MCF 10A (cell line): ENCODE measurements at places on chromosomes 12 and 14. TPM values are rescaled to one million over a fixed set of nuclear protein-coding genes. Genes with fewer than 3 reads are reported as not detected.

Gene CCDC88C
- total RNA-seq, result 11.4 and 19.7 TPM in 2 replicates

Gene ATXN3
- total RNA-seq, result 24.9 and 31.6 TPM in 2 replicates

Gene MORN3
- 0.35 and 0.52 TPM in 2 replicates for total RNA-seq

Gene LAG3
- total RNA-seq, result 0.58 and 1.0 TPM in 2 replicates

Gene GPR137C
- total RNA-seq, result 0.10 TPM in 1 of 2 replicates, not detected in the other

Gene SLC25A47
- total RNA-seq, result not detected in 2 replicates

Gene OR4E2
- total RNA-seq, result not detected in 2 replicates

Gene INHBC
- total RNA-seq, result not detected in 2 replicates

Gene GYS2
- 0.29 and 0.47 TPM in 2 replicates for total RNA-seq

Gene CD163
- total RNA-seq, result not detected in 2 replicates

Gene PROX2
- not detected in 2 replicates for total RNA-seq

DNA sequence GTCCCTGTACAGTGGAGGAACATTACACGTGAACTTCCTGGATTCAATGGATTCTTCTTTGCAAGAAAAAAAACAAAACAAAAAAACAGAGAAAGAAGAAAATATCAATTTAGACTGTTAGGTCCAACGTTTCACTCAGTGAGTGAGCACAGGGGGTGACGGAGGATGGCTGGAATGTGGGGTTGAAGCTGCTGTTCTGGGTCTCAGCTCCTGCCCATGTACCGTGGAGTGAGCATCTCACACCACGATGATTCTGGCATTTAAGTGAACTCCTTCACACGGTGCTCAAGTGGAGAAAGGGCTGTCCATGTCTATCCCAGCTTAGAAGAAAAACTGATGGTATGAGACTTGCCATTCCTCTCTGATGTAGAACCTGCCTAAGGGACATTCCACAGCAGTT is 23.2 kb downstream of the CCND2 start:
- no peak overlapping the region for H3K27ac ChIP-seq
- H3K36me3 ChIP-seq, result peaks cover 63% of the 10 kb centered on the region
- DNase-seq, result no peak
- H3K4me1 ChIP-seq, result no peaks in the 10 kb centered on the region

GRCh38 chr12:119528241-119528640 is 65.3 kb upstream of the TMEM233 start:
- H3K36me3 ChIP-seq, result no peaks in the 10 kb centered on the region
- no peak overlapping the region for H3K4me3 ChIP-seq
- no peaks in the 10 kb centered on the region for H3K27me3 ChIP-seq
- H3K27ac ChIP-seq, result no peak overlapping the region
- DNase-seq, result peak; percentile 11
- no peaks in the 10 kb centered on the region for H3K4me1 ChIP-seq

DNA sequence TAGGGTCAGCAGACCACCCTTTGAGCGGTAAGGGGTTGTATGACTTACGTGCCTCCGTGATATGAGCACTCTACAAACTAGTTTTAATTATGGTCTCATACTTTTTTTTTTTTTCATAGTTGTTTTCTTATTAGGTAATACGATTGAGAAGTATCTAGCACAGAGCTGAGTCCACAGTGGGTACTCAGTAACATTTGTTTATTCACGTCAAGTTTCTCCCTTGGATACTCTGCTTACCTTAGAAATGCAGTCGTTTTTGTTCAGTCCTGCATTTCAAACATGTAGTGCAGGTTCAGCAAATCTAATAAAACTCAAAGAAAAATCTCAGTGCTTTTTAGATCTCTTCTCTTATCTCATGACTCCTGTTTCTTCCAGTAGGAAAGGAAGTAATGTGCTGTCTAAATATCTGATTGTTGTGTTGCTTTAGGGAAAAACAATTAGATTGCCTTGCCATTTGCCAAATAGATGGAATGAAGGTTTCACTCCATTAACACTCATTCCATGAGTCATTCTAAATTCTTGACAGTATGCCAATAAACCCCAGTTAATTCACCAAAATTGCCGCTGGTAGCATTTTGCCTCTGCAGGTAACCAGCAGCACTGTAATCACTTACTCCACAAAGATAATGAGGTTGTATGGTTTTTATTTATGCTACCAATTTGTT is 118.9 kb downstream of the PTCSC3 start:
- peak overlapping the region; percentile 11 for H3K4me3 ChIP-seq
- H3K4me1 ChIP-seq, result peaks cover 26% of the 10 kb centered on the region
- H3K36me3 ChIP-seq, result no peaks in the 10 kb centered on the region
- H3K27me3 ChIP-seq, result no peaks in the 10 kb centered on the region
- DNase-seq, result peak; percentile 78

GRCh38 chr12:15205341-15206010 is 15.7 kb downstream of the RERG start:
- peak overlapping the region; percentile 19 for H3K4me3 ChIP-seq
- DNase-seq, result peak; percentile 67
- no peaks in the 10 kb centered on the region for H3K27me3 ChIP-seq
- peak overlapping the region; percentile 80 for H3K27ac ChIP-seq

- DNase-seq, result no peak
- no peaks in the 10 kb centered on the region for H3K36me3 ChIP-seq
- no peaks in the 10 kb centered on the region for H3K4me1 ChIP-seq
- H3K27me3 ChIP-seq, result no peaks in the 10 kb centered on the region
- no peak overlapping the region for H3K4me3 ChIP-seq
- H3K27ac ChIP-seq, result no peak overlapping the region
These were observed 232.1 kb downstream of the MSRB3 start for GRCh38 chr12:65510584-65511050.

- no peak overlapping the region for H3K4me3 ChIP-seq
- H3K27ac ChIP-seq, result peak overlapping the region; percentile 16
- DNase-seq, result no peak
- no peaks in the 10 kb centered on the region for H3K27me3 ChIP-seq
- peaks cover 8% of the 10 kb centered on the region for H3K36me3 ChIP-seq
These were observed 3.8 kb downstream of the BICD1 start for GRCh38 chr12:32110417-32110816.

GRCh38 chr14:95523815-95524448 is 7.5 kb upstream of the SYNE3 start:
- H3K27me3 ChIP-seq, result no peaks in the 10 kb centered on the region
- peaks cover 52% of the 10 kb centered on the region for H3K4me1 ChIP-seq
- H3K36me3 ChIP-seq, result peaks cover 9% of the 10 kb centered on the region
- no peak for DNase-seq
- H3K4me3 ChIP-seq, result no peak overlapping the region

- H3K27ac ChIP-seq, result no peak overlapping the region
- no peaks in the 10 kb centered on the region for H3K27me3 ChIP-seq
- peaks cover 22% of the 10 kb centered on the region for H3K36me3 ChIP-seq
- DNase-seq, result no peak
- H3K4me3 ChIP-seq, result no peak overlapping the region
These were observed 123.9 kb downstream of the RFLNA start for GRCh38 chr12:124418791-124419190.

DNA sequence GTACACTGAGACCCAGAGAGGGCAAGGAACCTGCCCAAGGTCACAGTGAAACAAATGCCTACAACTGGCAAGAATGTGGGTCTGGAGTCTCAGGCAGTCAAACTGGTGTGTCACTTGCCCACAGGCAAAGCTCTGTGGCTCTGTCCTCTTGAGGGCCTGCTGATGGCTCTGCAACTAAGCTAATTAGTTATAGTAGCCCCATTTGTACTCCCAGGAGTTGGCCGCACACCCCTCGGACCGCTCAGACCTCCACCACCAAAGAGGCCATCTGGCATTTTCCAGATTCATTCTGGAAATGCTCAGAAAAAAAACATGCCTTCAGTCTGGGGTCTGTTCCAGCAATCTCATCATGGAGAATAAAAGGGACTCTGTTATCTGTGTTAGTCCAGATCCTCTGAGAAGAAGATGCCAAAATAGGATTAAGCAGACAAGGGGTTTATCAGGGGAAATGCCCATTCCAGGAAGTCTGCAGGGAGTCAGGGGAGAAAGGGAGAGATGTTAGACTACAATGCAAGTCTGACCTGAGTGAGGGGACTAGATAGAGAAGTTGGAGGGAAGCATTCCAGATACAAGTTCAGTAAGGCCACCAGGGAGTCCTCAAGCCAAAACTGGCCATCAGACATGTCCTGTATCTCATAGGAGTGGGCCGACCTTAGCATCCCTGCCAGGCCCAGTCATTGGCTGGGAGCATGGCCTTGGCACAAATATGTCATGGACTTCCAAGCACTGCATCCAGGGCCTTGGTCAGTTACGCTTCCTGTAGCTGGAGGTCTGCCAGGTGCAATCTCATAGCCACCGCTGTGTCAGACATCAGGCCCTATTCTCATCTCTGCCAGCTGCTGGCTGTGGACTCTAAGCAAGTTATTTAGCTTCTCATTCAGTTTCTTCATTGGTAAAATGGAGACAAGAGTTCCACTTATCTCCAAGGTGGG is 15.4 kb upstream of the OAS1 start:
- H3K27ac ChIP-seq, result no peak overlapping the region
- peaks cover 1% of the 10 kb centered on the region for H3K27me3 ChIP-seq
- DNase-seq, result no peak
- H3K4me1 ChIP-seq, result no peaks in the 10 kb centered on the region
- H3K36me3 ChIP-seq, result no peaks in the 10 kb centered on the region

- no peak for DNase-seq
- no peak overlapping the region for H3K4me3 ChIP-seq
- H3K27me3 ChIP-seq, result peaks cover 19% of the 10 kb centered on the region
These were observed 181.0 kb upstream of the GRIP1 start for GRCh38 chr12:66859751-66860440.

DNA sequence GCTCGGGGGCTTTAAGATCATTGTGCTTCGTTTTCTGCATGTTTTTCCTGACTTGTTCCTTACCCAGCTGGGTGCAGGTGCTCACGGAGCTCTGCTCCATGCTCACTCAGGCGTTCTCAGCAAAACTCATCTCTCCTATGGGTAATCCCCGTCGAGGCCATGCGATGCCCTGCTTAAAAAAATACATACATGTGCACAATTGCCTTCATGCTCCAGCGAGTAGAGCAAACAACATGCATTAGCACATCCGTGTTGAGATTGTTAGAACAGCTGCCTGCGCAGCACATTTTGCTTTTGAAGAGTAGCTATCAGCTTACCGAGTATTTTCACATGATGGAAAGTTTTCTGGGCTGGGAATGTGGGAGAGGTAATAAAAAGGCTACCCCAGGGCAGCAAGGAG is 16.2 kb downstream of the AACS start:
- no peaks in the 10 kb centered on the region for H3K27me3 ChIP-seq
- no peak overlapping the region for H3K4me3 ChIP-seq
- DNase-seq, result no peak

DNA sequence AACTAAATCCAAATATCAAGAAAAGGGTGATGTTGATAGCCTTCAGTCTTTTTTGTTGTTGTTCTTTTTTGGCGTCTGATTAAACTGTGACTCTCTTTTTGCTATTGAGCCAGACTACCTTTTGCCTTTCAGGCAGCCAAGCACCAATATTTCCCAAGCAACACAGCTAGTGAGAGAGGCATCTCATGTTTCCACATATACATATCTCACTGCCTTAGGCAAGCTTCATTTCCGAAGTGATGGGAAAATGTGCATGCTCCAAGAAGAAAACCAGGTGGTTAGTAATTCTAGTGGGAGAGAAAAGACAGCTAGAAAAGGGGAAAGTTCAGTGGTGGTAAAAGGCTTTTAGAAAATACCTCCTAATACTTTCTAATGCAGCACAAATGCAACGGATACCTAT is 277.7 kb downstream of the TMTC2 start:
- peak; percentile 24 for DNase-seq
- no peaks in the 10 kb centered on the region for H3K4me1 ChIP-seq
- no peaks in the 10 kb centered on the region for H3K36me3 ChIP-seq
- no peak overlapping the region for H3K4me3 ChIP-seq
- H3K27me3 ChIP-seq, result no peaks in the 10 kb centered on the region

GRCh38 chr14:65237023-65237814 is 134.9 kb upstream of the MAX start:
- H3K27ac ChIP-seq, result peak overlapping the region; percentile 92
- H3K27me3 ChIP-seq, result no peaks in the 10 kb centered on the region
- no peaks in the 10 kb centered on the region for H3K36me3 ChIP-seq
- peak overlapping the region; percentile 2 for H3K4me3 ChIP-seq
- peaks cover 33% of the 10 kb centered on the region for H3K4me1 ChIP-seq

- peak; percentile 20 for DNase-seq
- H3K4me1 ChIP-seq, result no peaks in the 10 kb centered on the region
- H3K4me3 ChIP-seq, result no peak overlapping the region
- no peak overlapping the region for H3K27ac ChIP-seq
- peaks cover 5% of the 10 kb centered on the region for H3K36me3 ChIP-seq
These were observed 201.8 kb upstream of the CCDC196 start for GRCh38 chr14:66284346-66284745.

DNA sequence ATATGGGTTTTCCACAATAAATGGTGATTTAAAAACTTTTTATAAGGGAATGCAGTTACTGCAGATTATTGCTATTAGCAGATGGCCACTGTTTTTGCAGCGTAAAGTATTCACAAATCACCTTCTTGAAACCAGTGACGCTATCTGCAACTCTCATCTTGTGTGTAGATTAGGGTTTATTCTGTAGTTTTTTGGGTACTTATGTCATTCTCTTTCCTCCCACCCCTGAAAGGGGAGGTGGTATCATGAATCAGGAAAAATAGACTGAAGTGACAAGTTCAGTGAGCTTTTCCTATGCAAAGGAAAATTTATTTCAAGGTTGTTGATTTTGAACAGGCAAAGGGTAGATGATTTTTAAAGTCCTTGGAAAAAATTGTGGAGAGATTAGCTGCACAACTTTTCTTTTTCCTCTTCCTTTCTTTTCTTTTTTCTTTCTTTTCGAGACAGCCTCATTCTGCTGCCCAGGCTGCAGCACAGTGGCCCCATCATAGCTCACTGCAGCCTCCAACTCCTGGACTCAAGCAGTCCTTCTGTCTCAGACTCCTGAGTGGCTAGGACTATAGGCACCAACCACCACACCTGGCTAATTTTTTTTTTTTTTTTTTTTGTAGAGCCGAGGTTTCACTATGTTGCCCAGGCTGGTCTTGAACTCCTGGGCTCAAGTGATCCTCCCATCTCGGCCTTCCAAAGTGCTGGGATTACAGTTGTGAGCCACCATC is 1.6 kb downstream of the FRS2 start:
- H3K36me3 ChIP-seq, result no peaks in the 10 kb centered on the region
- peak overlapping the region; percentile 97 for H3K27ac ChIP-seq
- peaks cover 69% of the 10 kb centered on the region for H3K4me1 ChIP-seq
- no peaks in the 10 kb centered on the region for H3K27me3 ChIP-seq
- DNase-seq, result no peak

DNA sequence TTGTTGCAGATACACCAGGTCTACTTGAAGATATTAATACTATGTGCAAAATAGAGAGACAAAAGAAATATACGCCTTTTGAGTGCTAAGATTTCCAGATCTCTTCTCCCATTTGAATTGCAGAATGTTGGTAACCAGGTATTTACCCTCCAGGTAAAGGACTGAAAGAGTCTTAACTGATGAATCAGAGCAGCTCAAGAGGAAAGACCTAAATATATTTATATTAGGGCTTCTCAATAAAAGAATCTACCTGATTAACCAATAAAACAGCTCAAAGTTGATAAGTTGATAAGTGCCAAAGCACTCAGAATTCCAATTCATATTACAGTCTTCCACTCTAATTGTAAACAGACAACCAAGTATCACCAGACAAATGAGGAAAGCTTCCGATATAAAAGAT is 59.2 kb downstream of the ZNF641 start:
- no peaks in the 10 kb centered on the region for H3K36me3 ChIP-seq
- H3K27ac ChIP-seq, result no peak overlapping the region
- peaks cover 32% of the 10 kb centered on the region for H3K27me3 ChIP-seq
- H3K4me3 ChIP-seq, result no peak overlapping the region

- no peak overlapping the region for H3K4me3 ChIP-seq
- no peaks in the 10 kb centered on the region for H3K27me3 ChIP-seq
- no peak for DNase-seq
- H3K36me3 ChIP-seq, result no peaks in the 10 kb centered on the region
These were observed 130.1 kb downstream of the SAMD4A start for GRCh38 chr14:54697001-54697400.

- no peak overlapping the region for H3K4me3 ChIP-seq
- peak; percentile 9 for DNase-seq
- H3K4me1 ChIP-seq, result peaks cover 8% of the 10 kb centered on the region
- H3K27ac ChIP-seq, result no peak overlapping the region
- no peaks in the 10 kb centered on the region for H3K36me3 ChIP-seq
These were observed 432.6 kb downstream of the LRIG3 start for GRCh38 chr12:58487678-58488161.
